ENCODE measurements at places on chromosomes 7 and 10.

GRCh38 chr10:113300617-113301016 lies 252.2 kb upstream of the HABP2 start:
- no peak for DNase-seq

- no peak for DNase-seq
Measured at GRCh38 chr10:1114719-1115606, 58.8 kb downstream of the WDR37 start.

DNA sequence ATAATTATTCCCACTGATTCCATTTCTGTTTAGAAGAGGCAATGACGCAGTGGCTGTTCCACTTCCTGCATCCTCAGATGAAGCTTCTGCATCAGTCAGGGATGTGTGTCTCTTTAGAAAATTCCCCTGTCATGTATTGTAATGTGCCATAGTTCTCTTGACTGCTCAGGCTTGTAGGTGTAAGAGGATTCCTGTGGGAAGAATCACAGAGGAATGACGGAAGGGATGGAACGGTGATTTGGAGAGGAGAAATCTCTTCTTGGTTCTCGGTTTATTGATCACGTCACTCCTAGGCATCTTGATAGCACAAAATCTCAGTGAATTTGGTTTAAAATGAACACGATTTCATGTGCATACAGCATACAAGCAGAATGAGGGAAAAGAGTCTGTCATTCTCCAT lies 69.8 kb upstream of the PRKCQ start:
- DNase-seq = no peak

DNA sequence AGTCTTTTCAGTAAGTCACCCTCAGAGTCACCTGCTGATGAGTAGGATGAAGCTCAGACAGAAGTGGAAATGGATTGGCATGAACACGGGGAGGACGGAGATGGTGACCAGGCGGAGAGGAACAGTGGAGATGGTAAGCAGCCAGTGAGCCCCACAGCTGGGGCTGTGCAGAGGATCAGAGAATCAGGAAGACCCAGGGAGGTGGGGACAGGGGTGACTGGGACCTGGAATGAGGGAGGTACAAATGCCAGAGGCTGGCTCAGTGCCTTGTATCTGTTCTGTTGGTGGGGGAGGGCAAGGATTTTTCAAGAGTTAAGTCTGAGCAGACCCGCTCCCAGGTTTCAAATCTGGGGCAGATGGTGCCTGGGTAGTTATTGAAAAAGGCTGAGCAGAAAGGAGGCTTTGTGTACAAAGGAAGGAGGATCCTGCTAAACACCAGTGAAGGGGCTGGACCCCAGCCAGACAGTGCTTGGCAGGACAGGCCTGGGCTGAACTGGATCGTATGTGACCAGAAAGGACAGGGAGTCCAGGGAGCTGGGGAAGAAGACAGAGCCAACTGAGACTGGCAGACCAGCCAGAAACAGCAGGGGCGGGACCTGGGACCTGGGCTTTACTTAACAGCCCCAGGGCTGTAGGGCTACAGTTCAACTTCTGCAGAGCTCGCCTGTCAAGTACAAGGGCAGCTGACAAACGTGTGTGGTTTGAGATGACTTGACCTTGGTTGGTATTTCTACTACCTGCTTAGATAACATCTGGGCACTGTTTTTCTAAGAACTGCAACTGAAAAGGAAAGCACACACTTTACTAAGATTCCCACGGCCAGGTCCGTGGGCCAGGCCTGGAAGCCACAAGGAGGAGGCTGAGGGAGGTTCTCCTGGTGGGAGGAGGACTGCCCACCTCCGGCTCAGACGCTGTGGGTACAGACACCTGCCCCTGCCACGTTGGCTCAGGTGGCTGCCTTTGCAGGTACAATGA lies 13.2 kb upstream of the FRMPD2 start:
- peak; percentile 75 for DNase-seq

GRCh38 chr10:43390759-43391158 lies 18.2 kb downstream of the HNRNPF start:
- DNase-seq = peak; percentile 83

GRCh38 chr10:38147686-38148085 lies 53.5 kb downstream of the ZNF37A start:
- DNase-seq = no peak

DNA sequence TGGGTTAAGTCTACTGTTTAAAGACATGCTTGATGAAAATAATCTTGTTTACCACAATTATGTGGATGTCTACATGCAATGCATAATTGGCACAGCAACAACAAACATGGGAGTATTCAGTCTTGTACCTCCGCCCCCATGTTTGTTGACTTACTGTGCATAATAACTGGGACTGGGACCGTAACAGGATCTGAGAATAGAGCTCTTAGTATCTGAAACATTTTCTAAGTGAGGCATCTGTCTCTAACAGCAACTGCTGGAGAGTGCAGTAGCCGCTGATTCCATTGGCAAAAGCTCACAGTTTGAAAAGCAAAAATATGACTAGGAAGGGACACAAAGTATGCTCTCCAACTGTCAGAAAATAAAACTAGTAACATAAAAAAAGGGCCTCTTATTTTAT lies 61.6 kb downstream of the ENO4 start:
- no peak for DNase-seq

GRCh38 chr7:79461660-79462059 lies 8.2 kb upstream of the MAGI2 start:
- no peak for DNase-seq

DNA sequence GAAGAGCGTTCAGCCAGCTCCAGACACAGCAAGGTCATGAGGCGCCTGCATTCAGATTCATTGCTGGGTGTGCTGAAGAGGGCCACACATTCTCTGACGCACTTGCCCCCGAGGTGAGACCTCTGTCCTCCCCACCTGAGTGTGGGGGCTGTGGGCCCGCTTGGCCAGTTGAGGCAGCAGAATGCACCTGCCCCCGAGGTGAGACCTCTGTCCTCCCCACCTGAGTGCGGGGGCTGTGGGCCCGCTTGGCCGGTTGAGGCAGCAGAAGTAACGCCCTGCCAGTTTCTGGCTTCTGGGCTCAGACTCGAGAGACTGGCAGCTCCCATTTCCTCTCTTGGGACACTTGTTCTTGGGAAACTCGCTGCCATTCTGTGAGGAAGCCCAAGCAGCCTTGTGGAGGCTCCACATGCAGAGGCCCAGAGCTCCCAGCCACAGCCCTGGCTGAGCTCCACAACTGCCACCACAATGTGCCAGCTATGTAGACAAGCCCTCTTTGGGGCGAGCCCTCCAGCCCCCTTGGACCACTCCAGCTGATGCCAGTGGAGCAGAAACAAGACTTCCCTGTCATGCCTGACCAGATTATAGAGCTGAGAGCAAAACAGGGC lies 434.0 kb downstream of the DNAJB6 start:
- no peak for DNase-seq

DNA sequence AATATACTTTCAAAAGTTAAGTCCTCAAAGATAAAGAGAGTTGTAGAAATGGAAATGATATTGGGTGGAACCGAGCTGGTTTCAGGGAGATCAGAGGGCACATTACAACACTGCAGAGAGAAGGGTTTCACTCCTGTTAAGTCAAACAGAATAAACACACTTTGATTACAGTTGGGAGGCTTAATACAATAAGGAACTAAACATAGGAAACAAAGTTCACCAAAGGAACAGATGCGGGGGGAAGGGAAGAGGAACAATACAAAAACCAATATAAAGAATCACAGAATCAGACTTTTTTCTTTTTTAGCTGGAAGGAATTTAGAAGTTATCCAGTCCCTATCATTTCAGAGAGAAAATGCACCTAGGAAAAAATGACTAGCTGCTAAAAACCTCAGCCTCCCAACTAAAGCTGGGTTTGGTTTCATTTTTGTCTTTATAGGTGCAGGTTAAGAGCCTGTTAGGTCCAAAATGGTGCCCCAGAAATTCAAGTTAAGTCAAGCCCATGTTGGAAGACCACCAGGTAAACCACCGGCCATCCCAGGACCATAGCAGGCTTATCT lies 81.9 kb downstream of the DNMBP start:
- DNase-seq = no peak

- no peak for DNase-seq
Measured at GRCh38 chr7:1889556-1890181, 219.6 kb downstream of the ELFN1 start.

DNA sequence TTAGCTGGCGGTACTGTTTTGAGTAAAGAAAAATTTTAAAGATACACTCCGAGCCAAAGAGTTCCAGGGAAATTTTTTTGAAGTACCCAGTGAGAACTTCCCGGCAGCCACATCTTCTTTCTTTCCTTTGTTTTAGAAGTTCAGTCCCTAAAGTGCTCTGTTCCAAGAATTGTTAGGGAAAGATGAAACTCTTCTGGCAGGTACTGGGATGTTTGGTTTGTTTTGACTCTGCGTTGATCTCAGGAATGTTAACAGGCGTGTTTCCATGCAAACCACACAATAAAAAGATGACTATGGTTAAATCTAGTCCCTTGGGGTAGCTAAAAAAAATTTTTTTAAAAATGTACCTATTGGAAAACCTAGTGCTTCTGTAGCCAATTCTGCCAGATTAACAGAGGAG lies 224.7 kb upstream of the PHYHIPL start:
- DNase-seq = no peak

GRCh38 chr7:129635300-129636029 lies 23.9 kb downstream of the NRF1 start:
- DNase-seq = peak; percentile 36

DNA sequence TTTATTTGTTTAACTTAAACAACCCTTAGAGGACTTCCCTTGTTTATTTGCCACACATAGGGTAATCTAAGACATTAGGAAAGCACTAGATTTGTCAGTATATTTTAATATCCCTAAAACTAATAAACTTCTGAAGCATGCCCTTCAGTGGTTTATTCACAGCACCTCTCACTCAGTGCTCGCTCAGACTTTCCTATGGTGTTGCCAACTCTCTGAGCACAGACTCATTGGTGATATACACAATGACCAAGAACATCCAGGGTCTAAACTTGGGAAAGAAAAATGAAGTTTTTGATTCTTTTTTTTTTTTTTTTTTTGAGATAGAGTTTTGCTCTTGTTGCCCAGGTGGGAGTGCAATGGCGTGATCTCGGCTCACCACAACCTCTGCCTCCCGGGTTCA lies 82.2 kb downstream of the RAB11FIP2 start:
- DNase-seq = no peak

DNA sequence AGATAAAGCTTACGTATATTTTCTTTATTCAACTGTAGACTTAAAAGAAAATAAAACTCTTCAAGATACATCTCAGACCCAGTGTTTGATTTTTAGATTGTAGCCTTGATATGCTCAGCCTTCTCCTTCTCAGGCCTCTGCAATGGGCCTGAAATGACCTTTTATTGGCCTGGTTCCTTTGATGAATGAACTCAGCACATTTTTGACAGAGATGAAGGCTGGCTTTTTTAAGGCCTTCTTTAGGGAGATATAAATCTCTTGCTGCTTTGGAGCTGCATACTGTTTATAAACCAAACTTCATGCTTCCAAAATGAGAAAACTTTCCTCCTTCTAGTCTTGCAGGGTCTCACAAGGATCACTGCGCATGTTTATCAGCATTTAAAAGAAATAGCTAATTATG lies 1049.8 kb downstream of the LRMDA start:
- no peak for DNase-seq

DNA sequence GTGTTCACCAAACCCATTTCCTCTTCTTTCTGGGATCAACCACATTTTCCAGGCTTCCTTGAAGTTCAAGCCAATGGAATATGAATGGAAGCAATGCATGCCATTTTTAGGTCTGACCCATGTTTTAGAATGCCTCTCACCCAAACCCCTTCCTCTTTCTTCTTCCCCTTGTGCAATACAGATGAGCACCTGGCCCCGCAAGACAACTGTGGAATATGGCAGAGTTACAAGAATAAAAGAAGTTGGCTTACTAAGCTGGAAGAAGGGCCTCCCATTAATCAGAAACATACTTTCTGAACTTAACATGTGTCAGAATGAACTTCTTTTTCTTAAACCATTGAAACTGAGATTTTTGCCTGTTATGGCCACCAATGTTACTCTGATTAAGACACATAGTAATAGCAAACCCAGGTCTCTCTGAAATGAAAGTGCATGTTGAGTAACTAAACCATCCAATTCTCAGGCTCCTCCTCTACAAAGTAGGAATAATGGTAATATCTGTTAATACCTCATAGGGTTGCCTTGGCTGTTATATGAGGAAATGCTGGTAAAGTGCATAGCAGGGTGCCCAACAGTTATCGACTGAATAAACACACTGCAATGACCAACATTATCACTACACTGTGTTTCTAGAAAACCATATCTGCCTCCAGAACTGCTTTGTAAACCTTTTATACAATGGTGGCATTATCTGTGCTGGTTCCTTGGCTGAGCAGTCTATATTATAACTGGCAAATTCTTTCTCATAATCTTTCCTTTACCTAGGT lies 382.2 kb upstream of the NRP1 start:
- DNase-seq = no peak

DNA sequence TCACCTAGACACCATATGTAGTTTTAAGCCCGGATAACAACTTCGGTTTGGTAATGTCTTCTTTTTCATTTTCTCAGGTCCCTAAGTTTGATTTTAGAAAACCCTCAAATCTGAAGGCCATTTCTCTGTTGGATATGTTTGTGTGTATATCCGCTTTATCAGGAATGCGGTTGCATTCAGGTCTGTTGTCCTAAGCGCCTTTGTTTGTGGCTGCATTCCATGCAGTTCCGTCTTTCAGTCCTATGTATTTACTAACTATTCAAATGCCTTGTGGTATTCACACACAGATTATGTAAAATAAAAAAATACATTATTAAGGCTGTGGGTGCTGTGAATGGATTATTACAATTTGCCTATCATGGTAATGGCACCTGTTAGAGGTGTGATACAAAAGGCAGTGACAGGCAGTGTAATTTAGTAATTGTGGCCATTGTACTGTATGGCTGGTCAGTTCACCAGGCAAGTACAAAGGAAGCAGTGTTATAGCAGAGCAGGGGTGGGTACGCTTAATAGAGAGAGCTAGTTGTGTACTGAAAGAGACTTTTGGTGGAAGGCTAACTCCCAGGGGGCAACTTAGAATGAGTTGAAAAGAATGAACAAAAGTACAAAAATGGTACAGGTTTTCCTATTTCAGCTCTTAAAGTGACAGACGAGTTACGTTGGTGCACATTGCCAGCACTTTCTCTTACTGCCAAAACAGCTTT lies 136.4 kb downstream of the VTI1A start:
- DNase-seq = no peak

- no peak for DNase-seq
Measured at GRCh38 chr10:69659241-69660038, 29.4 kb downstream of the FAM241B start.

DNA sequence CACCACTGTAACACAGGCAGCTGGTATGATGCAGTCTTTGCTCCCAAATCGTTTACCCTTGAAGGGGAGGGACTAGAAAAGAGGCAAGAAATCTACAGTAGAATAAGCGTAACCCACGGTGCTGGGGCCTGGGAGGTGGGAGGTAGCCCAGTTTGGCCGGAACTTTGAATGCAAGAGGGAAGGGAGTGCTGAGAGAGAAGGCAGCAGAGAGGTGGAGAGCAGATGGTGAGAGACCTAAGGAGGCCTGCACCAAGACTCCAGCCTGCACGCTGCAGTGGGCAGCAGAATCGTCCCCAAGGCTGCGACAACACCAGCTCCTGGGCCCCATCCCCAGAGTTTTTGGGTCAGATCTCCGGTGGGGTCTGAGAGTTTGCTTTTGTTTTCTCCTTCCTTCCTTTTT lies 547.5 kb downstream of the GALNT17 start:
- DNase-seq = no peak

- no peak for DNase-seq
Measured at GRCh38 chr10:128631801-128632241, 505.6 kb upstream of the MKI67 start.
